Colonic mucosa (tissue), 4 donors: ENCODE measurements at places on chromosomes 4 and X.

DNA sequence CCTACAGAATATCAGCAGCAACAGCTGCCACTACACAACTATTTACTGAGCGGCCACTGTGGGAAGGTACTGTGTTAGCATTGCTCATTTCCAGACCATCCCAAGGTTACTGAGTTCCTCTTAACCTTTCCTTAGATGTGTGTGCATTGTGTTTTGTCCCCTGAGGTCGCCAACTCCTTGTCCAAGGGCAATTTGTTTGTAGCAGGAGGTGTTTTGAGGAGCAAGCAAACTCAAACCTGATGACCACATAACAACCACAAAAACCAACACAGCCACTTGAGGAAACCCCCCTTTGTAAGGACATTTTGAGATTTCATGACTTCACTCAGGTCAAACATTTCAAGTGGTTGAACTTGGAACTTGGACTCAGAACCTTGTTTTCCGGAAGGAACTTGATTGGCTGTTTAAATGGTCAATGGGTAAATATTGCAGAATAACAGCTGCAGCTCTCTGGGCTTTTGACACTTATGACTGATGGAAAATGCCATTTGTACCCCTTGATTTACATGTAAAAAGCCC is 122.3 kb downstream of the MID1IP1 start:
- DNase-seq = no peak

DNA sequence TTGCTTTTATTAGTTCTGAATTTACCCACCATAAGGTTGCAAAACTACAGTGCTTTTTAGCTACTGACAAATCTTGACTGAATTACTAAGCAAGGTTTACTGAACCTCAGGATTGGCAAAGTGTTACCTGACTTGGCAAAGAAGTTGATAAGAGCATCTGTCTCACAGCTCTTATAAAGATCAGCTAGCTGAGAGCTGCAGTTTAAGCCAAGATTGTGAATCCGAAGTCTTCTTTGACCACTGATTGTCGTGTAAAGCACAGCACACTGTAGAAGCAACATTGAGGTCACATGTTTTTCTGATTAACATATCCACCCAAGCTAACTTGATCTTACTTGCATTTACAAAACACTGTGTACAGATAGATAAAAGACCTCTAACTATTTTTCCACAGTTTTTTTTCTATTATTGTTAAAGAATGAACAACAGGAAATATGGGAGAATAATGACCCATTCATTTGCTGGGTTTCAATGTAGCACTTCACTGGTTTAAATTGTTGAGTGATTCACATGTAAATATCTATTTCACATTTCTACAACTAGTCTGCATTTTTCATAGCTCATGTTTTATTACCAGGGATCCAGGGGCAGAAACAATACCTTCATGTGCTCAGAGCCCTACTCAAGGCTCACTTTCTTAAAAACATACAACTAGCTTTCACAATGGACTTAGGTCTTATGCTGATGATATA is 54.0 kb downstream of the METTL14 start:
- DNase-seq = no peak

GRCh38 chr4:85498068-85498733 is 23.3 kb downstream of the ARHGAP24 start:
- no peak for DNase-seq

- DNase-seq = no peak
These were observed 217.9 kb upstream of the KLHL4 start for GRCh38 chrX:87299563-87300160.

DNA sequence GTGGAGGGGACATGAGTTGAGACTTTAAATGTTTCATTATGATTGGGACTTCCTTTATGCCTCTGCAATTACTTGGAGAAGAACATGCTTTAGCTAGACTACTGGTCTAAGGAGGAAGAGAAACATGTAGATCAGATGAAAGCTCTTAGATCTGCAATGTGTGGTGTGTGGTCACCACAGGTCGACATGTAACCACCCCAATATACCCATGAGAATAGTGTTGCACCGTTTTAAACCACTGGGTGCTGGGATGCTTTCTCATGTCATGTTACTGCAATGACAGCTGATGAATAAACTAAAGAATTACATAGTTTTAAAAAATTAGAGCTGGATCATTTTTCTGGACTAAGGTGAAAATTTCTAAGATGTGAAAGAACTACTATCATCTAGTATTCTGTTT is 1039.7 kb downstream of the RAPGEF2 start:
- DNase-seq = no peak

GRCh38 chr4:74133786-74134499 is 24.0 kb upstream of the MTHFD2L start:
- peak; percentile 87 for DNase-seq

DNA sequence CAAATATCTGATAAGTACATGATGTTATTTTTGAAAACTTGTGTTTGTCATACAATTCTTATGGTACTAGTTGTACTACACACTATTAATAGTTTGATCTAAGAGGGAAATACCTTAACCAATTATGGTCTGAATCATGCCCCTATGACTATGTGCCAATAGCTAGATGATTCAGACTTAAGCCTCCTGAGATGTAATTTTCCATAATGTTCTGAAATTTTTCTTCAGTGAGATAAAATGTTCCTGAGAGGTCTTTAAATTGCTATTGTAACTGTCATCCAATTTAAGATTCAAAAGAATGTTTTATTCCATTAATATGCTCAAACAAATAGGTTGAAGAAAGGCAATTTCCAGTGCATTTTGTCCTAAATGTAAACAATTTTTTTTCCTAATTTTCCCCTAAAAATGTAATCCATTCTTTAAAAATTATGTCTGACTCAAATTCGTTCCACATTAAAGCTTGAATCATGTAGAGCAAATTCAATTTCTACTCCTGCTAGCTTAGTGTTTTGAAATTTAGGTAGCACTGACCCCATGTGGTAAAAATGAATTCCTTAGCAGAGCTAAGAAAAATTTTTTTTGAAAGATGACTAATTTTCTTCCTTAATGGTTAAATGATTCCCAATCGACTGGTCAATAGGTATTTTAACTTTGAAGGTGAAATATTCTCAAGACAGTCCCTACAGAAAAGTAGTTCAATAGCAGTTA is 49.1 kb downstream of the APOOL start:
- DNase-seq = no peak

- DNase-seq = no peak
These were observed 254.7 kb upstream of the AR start for GRCh38 chrX:67289055-67289499.

DNA sequence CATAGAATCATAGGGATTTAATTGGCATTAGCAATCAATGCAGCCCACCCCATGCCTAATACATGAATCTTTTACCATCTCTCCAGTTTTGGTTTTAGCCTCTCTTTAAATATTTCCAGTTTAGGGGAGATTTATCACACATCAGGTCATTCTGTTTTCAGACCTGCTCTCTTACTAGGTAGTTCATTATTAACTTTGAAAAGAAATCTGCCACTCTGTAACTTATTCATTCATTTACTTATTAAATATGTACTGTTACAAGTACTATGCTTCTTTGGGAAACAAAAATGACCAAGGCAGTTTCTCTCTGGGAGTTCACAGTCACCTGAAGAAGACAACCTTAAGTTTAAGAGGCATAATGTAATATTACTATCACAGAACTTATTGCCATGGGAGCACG is 62.1 kb downstream of the USO1 start:
- DNase-seq = no peak

- no peak for DNase-seq
These were observed 173.7 kb upstream of the FAT4 start for GRCh38 chr4:125140966-125141495.

DNA sequence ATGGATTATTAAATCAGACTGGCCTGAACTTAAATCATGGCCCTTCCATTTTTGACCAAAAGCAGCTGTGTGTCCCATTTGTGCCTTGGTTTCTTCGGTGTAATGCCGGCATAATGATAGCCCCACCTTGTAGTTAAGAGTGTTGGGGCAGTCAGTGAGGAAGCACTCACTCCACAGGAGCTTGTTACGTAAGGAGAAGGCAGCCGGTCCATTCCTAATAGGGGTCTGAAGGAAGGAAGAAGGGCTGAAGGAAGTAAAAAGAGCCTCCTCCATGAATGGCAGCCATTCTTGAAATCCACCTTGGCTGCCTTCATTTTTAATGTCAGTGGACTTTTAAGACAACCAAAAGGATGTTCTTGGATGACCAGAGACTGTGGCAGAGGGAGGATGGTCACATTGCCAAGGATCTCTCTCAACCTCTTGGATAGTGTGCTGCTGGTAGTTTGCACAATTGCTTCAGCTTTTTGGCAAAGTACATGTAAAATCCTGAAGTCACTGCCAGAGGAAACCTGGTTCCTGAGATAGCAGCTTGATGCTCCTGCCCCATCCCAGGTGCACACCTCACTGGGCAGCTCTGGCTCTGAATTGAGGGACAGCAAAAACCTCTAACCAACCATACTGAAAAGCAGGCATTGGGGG is 113.5 kb downstream of the PTTG2 start:
- DNase-seq = no peak

DNA sequence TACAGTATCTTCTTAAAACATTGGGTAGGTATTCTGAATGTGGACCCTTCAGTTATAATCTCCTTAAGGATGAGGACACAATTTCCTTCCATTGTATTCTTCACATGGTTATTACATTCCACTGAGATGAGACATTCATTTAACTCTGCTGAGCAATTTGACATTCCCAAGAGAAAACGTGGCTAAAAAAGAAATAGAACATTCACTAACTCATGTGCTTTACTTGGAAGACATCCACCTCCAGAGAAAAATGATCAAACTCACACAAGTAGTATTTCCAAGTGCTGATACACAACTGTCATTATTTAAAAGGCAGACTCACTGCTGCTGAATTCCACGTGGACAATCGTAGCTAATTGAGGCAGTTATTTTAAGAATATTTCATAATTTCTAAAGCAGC is 227.9 kb upstream of the ANKRD50 start:
- DNase-seq = no peak

DNA sequence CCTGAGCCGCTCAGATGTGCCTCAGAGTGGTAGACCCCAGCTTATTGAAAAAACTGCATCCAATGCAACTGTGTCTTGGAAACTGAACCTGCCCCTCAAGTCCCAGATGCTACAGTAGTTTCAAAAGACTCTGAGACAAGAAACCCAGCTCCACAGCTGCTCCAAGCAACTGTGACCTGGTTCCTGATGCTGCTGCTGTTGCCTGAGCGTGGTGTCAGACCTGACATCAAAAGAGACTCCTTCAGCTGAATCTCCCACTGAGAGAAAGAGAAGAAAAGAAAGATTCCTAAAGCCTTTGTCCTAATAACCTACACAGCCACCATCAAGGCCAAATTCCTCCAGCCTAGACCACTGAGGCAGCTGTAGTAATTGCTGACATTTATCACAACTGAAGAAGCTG is 630.1 kb downstream of the STIM2 start:
- DNase-seq = no peak

DNA sequence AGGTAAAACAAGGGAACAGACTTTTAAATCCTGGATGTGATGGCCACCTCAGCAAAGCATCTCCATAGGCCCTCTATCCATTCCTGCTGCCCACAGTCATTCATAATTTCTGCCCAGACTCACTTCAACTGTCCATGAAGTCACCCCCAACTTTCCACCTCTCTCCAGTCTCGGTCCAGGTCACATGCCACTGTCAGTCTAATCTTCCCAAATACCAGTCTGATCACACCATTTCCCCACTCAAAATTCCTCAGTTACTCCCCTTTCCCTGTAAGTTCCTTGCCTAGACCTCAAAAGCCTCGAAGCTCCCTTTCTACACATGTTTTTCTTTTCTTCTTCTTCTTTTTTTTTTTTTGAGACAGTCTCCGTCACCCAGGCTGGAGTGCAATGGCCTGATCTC is 51.2 kb upstream of the HOPX start:
- no peak for DNase-seq

- no peak for DNase-seq
These were observed 16.7 kb downstream of the SAGE1 start for GRCh38 chrX:135910251-135910650.

GRCh38 chr4:91837608-91838029 is 466.1 kb upstream of the GRID2 start:
- no peak for DNase-seq

DNA sequence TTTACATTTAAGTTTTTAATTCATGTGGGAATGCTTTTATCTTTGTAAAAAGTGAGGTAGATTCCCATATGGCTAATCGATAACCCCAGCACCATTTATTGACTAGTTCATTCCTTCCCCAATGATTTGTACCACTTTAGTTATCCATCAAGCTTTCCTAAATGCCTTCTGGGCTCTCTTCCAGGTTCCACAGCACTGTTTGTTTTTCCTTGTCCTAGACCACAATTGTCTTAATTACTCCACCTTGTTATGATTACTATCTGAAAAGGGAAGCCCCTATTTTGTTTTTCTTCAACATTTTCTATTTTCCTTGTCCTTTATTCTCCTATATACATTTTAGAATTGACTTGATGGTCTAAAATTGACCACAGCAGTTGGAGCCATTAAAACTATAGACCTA is 48.5 kb upstream of the GPRIN3 start:
- peak; percentile 50 for DNase-seq

- DNase-seq = no peak
These were observed at the start of gene POU4F2 for GRCh38 chr4:146638786-146639505. POU4F2 (plus strand) TSS chr4:146638893; CDS start chr4:146639141, 248 bp downstream.

GRCh38 chr4:56118845-56119244 is 170.1 kb downstream of the CEP135 start:
- DNase-seq = no peak

GRCh38 chr4:17786567-17786966 is 5.1 kb upstream of the FAM184B start:
- DNase-seq = no peak
